NCI-H1092 (cell line): ENCODE measurements at places on chromosomes 7 and 10.

- no peak for DNase-seq
These were observed 29.0 kb upstream of the IL6 start for GRCh38 chr7:22697876-22698606.

- DNase-seq, result no peak
These were observed 141.1 kb upstream of the CDK13 start for GRCh38 chr7:39808796-39809481.

DNA sequence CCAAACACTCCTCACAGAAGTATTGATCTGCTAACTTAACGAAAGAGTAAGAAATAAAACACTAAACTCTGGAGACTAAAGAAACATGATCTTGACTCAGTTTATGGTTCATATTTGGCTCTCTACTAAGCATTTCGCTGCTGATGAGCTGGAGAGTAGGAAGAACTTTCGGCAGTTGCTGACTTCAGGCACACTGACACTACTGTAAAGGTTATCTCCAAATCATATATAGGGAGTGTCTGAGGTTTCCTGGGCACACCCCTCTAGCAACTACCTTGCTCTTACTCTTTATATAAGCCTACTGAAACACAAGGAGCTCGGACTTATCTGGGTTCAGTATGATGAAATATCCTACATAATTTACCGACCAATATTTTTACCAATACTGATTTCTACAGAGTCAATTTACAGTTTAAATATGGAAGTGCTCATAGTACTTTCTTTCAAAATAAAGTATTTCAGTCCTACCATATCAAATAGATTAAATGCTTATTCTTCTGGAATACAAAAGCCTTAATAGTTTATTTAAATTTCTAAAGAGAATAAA is 39.5 kb downstream of the ERCC6 start:
- DNase-seq, result no peak

DNA sequence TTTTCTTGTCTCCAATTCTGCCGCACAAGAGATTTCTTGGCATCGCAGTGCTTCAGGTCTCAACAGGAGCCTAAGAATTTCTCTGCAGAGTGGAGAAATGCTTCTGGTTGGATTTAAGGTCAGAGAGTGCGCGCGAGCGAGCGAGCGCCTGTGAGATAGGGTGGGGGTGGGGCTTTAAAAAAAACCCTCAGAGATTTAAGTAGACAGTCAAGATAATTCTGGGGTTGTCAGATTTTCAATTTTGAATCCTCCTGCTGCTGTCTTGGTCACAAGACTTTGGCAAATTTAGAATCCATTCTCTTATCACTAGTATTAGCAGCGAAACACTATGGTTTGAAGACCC is 49.7 kb downstream of the CPEB3 start:
- no peak for DNase-seq

DNA sequence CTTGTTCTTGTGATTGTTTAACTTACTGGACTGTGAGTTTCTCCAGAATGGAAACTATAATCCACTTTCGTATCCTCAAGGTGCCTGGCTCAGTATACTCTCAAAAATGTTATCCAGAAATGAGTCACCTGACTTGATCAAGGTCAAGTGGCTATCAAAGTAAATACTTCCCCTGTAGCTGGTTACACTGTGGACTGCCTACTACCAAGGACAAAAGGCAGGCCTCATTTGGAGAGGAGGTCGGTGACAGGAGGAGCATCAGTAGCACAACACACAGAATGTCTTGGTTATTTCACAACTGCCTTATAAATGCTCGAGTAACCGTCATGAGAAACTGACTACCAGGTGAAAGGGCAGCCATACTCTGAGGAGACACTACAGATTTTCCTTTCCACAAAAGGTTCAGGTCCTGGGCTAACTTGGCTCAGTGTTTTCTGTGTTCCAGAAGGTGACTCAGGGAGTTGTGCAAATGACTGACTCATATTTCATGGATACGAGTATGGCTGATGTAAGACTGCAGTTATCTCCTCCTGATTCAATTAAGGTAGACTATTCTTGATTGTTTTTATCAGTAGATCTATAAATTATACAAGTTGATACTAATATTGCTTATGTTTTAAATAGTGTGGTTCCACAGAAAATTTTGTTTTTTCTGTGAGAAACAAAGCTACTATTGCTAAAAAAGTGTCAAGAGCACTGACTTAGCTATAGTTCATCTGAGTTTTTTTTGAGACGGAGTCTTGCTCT is 4.2 kb upstream of the CCNY start:
- no peak for DNase-seq
